C1 segment of cervical spinal cord (tissue), 14 donors: ENCODE measurements at places on chromosomes 11 and 22.

GRCh38 chr11:122737951-122738693, 82.6 kb downstream of the UBASH3B start:
- no peak for DNase-seq

DNA sequence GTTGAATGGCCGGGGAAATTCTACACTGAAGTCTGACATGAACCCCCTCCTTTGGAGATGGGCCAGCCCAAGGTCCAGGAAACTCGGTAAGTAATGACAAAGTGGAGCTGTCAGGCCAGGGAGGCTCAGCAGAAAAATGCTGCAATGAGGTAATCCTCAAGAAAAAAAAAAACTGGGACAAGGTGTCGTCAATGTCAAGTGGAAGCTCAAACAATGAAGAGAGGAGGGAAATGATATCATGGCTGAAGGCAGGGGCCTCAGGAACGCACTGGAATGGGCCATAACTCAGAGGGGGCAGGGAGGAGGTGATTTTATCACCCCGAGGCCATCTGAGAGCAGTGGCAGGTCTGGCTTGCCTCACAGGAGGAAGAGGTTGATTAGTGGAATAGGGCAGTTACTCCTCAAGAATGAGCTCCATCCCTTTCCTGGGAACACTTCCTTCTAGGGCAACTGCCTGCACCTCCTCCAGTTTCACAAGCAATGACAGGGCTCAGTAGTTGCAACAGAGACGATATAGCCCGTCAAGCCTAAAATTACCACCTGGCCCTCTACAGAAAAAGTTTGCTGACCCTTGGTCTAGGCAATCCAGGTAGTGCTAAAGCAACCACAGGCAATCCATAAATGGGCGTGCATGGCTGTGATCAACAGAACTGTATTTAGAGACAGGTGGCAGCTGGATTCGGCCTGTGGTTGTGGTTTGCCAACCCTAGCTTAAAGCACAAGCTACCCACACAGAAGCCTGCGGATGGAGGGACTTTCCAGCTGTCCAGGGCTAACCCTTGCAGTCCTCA, 65.2 kb downstream of the FBXO7 start:
- DNase-seq, result no peak

DNA sequence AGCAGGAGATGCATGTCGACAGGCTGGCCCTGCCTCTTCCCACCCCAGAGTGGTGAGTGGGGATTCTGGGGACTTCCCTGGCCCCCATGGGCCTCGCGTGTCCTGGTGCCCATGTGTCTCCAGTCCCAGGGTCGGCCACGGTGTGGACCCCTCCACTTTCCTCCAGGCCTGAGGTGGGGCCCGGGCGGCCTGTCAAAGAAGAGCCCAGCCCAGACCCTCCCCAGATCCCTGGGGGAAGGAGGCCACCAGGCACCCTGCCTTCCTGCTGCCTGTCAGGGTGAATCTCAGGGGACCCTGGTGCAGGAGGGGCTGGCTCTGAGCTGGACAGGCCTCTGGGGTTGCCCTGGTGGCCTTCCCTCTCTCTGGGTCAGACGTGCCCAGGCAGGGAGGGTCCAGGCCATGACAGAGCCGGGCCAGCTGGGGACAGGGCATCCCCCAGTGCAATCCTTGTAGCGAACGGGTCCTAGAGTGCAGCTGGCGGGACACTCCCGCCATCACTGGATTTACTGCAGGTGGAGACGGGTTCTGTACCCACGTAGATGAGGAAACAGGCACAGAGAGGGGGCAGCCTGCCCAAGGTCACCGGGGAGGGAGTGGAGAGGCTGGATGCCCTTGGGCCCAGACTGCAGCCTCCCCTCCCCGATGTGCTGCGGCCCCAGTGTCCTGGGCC, 13.5 kb upstream of the MUC6 start:
- DNase-seq, result no peak

GRCh38 chr11:1335264-1335810, 25.9 kb upstream of the TOLLIP start:
- DNase-seq, result no peak

DNA sequence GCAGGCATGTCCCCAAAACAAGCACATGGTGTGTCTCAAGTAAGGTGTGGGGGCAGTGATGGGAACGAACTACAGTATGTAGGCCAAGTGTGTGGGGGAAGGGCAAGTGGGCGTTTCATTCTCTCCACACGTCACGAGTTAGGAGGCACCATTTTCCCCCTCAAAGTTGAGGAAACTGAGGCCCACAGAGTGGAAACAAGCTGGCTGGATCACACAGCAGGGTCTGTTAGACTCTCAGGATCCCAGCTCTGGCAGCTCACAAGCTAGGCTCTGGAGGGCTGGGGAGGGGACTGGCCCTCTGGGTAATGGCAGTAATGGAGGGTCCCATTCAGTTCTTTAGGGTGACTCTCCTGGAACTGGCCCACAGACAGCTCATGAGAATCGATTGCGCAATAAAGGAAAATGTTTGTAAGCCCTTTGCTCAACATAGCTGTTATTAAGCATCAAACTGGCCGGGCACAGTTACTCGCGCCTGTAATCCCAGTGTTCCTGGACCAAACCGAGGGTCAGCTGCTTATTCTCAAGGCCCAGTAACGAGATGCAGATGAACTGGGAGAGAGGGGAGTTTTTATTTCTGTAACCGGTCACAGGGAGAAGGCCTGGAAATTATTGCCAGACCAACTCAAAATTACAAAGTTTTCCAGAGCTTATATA, 24.1 kb upstream of the TUB start:
- no peak for DNase-seq

DNA sequence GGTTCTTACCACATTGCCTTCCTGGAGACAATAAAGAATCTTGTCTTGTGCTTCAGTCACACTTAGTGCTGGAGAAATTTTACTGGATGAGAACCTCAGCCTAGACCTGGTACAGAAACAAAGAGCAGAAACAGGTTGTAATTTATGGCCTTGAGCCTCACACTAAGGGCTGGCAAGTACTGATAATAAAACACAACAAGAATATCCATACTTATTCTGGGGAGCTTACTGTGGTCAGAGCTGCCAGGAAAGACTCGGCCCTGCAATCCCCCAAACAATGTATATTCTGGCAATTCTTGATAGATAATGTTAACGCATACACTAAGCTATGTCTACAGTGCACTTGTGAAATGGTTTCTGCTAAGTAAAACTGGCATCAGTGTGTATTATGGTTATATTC, 9.7 kb downstream of the SNX19 start:
- DNase-seq, result no peak

- no peak for DNase-seq
Measured at GRCh38 chr11:6670202-6670830, 12.8 kb downstream of the MRPL17 start.

GRCh38 chr11:107785401-107785800, 73.2 kb downstream of the SLC35F2 start:
- no peak for DNase-seq

GRCh38 chr11:43547889-43548381, 132.6 kb upstream of the HSD17B12 start:
- DNase-seq, result no peak

- DNase-seq, result peak; percentile 3
Measured at GRCh38 chr11:10715571-10715970, 22.0 kb upstream of the IRAG1 start.

- no peak for DNase-seq
Measured at GRCh38 chr11:71206186-71206585, 46.2 kb downstream of the SHANK2 start.

GRCh38 chr11:81345609-81346008, 1388.1 kb downstream of the FAM181B start:
- no peak for DNase-seq

DNA sequence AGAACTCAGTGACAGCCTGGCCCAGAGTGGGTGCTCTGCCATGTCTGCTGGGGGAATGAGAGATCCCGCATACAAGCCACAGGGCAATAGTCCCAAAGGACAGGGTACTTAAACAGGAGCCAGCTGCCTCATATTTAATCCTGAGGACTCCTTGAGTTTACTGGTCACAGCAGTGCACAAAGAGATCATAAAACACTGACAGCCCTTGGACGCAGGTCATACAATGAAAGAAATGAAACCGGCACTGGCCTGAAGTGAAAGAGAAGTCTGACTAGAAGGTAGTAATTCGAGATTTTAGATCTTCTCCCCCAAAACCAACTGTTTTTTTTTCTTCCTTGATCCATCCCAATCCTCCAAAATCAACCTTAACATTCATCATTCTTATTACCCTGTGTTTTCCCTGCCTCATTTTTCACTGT, 299.8 kb upstream of the SYN3 start:
- DNase-seq, result no peak

- DNase-seq, result peak; percentile 57
Measured at GRCh38 chr11:120108154-120108784, 29.6 kb downstream of the TRIM29 start.

- no peak for DNase-seq
Measured at GRCh38 chr11:69211920-69212797, 56.4 kb downstream of the SMIM38 start.

DNA sequence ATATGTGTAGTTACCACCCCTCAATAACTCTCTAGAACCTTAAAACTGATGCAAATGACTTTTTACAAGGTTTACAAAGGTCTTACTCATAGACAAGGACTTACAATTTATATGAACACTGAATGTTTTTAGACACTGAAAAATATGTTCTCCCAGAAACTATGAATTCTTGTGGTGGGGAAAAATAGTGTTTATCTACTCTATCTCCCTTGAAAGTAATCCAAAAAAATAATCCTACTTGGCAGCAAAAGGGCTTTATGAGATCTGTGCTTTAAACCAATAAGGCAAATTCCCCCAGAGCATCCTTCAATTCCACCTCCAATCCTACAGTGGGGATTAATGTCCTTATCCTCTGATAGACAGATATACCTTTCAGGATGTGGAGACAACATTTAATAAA, 1984.1 kb upstream of the RAG2 start:
- DNase-seq, result no peak

DNA sequence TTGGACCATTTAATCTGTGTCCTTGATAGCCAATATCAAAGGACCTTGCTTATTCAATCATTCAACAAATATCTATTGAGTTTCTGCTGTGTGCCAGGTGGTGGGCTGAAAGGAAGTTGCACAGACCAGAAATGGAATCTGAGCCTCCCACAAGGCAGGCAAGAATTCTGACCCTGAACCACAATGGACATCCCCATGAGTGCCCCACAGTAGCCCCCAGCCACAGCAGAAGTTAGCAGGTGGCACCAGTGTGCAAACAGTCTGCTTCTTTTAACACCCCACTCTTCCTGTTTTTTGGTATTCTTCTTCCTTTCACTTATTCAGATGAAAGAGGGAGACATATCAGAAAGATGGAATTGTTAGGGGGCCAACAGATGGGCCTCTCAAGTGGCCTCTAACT, 12.2 kb upstream of the SERPING1 start:
- no peak for DNase-seq

DNA sequence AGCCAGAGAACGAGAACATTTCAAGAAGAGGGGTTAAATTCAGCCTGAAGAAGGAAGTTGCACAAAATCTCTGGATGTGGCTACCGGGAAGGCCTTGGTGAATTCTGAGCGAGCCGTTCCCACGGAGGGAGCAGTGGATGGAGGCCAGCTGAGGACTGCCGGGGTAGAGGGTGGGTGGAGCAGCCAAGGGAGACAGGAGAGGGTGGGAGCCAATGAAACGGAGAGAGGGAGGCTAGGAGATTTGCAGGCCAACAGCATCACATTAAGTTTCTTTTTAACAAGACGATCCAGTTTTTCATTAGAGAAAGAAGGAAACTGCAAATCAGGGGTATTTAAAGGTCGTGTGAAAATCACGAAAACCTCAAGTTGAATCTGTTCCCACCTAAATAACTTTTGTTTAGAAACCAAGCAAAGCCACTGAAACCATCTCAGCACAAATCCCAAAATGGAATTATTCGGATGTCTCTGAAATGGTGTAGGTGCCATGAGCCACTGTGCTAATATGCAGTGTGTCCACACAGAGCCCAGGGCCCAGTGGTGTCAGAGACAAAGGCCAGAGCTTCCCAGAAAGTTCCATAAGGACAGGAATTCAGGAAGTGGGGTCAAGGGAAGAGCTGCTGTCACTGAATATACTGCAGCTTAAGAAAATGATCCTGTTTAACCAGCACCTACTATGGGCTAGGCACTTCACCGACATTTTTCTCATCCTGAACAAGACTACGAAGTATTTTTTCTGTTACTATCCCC, 59.7 kb upstream of the SLC35C1 start:
- peak; percentile 25 for DNase-seq

DNA sequence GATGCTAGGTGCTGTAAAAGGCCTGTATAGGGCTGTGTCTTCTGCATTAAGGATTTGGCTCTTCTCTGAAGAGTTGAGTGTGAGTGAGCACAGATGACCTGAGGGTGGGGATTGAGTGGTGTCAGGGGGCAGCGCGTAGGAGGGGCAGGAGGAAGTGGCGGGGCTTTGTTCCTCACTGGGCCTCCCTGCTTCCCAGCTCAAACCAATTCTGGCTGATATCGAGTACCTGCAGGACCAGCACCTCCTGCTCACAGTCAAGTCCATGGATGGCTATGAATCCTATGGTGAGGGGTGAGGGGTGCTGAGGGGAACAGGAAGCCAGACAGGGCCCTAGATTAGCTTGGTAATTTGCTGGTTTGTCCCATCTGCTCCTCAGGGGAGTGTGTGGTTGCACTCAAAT, 9.1 kb downstream of the PHOX2A start:
- no peak for DNase-seq

GRCh38 chr11:74650498-74650897, 58.1 kb downstream of the POLD3 start:
- no peak for DNase-seq

DNA sequence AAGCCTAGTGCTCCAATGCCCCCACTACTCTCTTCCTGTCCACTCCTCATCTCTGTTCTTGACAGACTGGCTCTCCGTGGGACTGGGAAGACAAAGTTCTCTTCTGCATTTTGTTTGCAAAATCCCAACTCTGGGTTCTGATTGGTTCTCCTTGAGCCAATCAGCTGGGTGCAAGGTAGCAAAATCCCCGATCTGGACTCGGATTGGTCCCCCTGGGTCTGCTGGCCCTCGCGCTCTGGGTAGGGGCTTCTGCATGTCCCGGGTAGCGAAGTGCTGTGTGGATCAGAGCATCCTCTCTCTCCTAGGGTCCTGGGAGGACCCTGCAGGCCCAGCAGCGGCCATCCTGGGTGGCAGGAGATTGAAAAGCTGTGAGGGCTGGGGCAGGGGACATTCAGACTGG, 22.3 kb upstream of the A4GALT start:
- DNase-seq, result no peak

DNA sequence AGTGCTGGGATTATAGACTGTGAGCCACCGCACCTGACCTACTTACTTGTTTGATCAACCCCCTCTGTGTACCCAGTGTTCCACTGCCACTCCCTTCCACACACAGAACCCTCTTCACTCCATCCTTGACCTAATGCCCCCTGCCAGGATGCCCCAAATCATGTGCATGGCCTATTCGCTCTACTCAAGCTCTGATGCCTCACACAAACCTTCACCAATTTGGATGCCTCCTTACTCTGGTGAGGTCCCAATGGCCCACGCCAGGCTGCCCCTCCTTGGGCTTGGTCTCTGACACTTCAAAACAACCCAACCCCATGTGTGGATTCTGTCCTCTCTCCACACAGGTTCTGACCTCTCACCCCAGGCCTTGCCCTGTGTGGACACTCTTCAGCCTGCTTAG, 9.4 kb upstream of the PSMC3 start:
- no peak for DNase-seq

DNA sequence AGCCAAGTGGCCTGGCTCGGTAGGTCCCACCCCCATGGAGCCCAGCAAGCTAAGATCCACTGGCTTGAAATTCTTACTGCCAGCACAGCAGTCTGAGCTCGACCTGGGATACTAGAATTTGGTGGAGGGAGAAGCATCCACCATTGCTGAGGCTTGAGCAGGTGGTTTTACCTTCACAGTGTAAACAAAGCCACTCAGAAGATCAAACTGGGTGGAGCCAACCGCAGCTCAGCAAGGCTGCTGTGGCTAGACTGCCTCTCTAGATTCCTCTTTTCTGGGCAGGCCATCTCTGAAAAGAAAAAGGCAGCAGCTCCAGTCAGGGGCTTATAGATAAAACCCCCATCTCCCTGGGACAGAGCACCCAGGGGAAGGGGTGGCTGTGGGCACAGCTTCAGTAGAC, 22.3 kb upstream of the OR5B21 start:
- no peak for DNase-seq
